ENCODE measurements at places on chromosomes 7 and 10.

GRCh38 chr10:104824380-104825006, 183.4 kb downstream of the SORCS3 start:
- DNase-seq = no peak

- DNase-seq = no peak
These were observed 155.5 kb downstream of the BUB3 start for GRCh38 chr10:123309731-123310130.

GRCh38 chr7:90005836-90006235, 148.4 kb upstream of the STEAP1 start:
- DNase-seq = no peak

- DNase-seq = no peak
These were observed 1.1 kb downstream of the DEPP1 start for GRCh38 chr10:44977287-44978212.

DNA sequence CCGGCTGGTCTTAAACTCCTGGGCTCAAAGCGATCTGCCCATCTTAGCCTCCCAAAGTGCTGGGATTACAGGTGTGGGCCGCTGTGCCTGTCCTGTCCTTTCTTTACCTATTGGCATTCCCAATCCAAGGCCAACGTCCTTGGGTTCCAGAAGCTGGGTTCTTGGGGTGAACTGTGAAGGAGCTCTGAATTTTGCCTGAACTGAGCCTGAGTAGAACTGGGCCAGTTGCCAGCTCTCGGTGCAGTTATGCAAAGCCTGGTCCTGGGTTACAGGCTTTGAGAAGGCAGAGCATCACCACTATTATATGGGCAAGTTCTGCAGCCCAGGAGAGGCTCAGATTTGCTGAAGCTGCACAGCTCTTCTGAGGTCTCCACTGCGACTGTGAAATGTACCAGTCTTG, 24.6 kb upstream of the SH2D4B start:
- DNase-seq = no peak

DNA sequence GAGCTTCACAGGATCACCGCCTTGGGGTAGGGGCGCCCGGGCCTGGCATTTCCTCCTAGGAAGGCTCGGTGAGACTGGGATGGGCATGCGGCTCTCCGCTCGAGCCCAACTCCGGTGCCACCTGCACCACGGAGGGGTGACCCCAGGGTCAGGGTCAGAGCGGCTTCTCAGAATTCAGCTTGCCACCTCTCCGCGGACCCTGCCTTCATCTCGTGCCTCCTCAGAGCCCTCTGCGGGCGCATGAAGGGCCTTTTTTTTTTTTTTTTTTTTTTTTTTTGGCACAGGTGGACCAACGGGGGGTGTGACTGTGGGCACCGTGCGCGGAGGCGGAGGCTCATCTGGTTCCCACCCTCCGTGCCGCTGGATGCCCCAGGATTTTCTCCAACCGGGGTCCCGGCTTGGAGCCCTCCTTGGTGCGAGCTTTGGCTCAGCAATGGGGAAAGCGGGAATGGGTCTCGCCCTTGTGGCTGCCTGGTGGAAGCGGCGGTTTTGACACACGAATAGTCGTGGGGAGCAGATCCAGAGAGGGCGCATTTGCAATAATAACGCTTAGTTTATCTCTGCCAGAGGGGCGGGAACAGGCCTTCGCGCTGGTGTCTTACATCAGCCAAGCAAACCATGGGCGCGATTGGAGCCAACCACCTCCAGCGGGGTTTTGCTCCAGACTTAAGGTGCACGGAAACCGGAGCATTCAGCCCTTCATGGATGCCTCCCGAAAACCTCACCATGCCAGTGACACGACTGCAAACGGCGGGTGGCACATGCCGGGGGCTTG, 5.0 kb upstream of the TNRC18 start:
- no peak for DNase-seq

DNA sequence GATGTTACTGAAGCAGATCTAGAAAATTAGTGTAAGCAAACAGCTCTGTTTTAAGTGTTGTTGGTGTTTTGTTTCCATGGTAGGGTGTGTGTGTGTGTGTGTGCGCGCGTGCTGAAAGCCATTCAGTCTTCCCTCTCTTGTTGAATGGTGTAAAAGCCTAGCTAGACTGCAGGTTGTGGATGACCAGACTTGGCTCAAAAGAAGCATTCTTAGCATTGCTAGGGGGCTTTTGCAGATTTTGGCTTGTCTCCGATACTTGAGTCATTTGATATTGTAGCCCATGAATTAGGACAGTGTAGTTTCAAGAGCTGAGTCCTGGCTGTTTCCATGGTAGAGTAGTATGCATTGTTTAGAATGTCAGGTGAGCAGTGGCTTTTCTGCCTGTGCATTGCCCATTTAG, 99.1 kb downstream of the SND1 start:
- no peak for DNase-seq

GRCh38 chr10:50540069-50540825, 83.5 kb downstream of the SGMS1 start:
- DNase-seq = no peak

DNA sequence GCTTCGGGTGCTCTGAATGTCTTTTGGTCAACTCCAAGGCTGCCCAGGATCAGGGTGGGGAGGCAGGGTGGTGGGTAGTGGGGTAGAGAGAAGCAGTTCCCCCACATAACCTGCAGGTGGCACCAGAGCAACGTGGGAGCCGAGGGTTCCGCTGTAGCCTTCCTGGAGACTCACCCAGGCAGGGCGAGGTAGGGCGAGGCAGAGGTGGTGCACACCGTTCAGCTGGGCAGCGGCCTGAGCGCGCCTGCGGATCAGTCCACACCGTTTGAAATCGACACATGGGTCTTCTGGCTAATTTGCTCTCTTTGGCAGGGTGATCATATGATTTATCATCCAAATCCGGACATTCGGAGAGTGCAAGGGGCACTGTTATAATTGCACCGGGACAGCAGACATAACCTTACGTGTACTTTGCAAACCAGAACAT, 41.4 kb upstream of the MAP3K8 start:
- DNase-seq = no peak

GRCh38 chr7:89246196-89246595, 450.7 kb upstream of the TEX47 start:
- no peak for DNase-seq

GRCh38 chr7:48691788-48692187, 232.6 kb upstream of the CDC14C start:
- DNase-seq = no peak

DNA sequence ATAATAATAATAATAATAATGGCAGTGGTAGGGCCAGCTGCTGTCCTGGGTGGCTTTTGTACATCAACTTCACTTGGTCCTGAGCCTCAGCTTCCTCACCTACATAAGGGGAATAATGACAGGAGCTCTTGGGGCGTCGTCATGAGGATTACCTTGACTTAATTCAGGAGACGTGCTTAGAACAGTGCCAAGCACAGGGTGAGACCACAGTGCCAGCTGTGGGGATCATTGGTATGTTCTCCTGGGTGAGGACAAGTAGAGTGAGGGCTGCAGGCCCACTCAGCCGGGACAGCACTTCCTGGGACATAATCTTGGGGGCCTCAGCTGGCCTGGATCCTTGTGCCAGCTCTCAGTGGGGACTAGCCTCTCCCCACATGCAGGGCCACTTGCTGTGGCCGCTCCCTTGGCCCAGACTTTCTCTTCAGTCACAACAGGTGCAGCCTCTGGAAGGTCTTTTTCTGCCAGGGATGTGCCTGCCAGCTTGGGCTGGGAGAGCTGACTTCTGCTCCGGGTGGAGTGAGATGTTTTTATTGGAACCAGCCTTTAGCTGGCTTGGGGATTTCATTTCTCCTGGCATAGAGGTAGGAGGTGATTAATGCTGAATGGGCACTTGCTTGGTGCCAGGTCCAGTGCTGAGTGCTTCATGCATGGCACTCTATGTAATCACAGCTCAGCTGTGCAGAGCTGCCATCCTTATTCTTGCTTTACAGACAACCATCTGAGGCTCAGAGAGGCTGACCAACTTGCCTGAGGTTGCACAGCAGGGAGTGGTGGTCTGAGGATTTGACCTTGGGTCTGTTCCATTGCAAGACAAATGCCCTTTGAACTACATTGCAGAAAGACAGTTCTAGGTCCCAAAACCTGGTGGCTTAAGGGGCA, 45.3 kb downstream of the TSPAN15 start:
- DNase-seq = no peak

DNA sequence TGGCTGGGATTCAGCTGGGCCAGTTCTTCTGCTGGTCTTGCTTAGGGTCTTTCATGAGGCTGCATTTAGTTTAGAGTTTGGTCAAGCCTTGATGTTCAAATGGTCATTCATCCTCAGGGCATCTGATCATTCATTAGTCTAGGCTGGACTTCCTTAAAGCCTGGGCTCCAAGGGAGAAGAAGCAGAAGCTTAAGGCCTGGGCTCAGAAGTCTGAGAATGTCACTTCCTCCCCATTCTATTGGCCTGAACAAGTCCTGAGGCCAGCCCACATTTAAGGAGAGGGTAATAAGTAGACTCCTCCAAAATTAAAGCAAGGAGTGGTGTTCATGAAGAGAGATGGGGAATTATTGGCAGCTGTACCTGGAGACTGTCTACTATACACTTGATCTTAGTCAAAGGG, 193.2 kb upstream of the HABP2 start:
- DNase-seq = no peak

DNA sequence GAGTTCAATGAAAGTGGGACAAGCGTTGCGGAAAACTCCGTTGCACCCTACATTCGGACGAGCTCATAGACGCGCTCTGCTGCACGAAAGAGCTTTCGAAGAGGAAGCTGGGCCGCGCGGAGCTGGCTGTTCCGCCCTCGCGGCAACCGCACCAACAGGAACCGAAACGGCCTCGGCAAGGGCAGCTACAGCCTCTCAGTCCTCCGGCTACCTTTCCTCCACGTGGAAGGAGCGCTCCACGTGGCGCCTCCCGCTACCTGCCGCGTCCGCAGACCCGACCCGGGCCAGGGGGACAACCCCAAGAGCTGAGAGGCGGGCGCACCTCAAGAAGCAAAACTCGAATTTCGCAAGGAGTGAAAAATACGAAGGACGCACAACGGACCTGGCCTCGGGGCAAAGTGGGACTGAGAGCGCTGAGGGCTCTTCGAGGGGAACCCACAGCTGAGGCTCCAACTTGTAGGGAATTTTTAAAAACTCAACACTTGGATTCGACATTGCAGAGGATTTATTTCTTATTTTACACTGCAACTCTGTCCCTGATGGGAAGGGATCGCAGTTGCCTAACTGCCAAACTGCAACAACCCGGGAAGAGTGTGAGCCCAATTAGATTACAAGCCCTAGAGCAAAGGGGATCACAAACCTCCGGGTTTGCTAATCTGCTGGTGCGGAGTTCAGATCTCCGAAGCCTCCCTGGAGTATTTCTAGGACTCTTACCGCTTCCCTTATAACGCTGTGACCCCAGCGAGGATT, 1.4 kb downstream of the HPSE2 start:
- DNase-seq = no peak

- no peak for DNase-seq
These were observed 1072.8 kb downstream of the GRM8 start for GRCh38 chr7:126179916-126180315.

DNA sequence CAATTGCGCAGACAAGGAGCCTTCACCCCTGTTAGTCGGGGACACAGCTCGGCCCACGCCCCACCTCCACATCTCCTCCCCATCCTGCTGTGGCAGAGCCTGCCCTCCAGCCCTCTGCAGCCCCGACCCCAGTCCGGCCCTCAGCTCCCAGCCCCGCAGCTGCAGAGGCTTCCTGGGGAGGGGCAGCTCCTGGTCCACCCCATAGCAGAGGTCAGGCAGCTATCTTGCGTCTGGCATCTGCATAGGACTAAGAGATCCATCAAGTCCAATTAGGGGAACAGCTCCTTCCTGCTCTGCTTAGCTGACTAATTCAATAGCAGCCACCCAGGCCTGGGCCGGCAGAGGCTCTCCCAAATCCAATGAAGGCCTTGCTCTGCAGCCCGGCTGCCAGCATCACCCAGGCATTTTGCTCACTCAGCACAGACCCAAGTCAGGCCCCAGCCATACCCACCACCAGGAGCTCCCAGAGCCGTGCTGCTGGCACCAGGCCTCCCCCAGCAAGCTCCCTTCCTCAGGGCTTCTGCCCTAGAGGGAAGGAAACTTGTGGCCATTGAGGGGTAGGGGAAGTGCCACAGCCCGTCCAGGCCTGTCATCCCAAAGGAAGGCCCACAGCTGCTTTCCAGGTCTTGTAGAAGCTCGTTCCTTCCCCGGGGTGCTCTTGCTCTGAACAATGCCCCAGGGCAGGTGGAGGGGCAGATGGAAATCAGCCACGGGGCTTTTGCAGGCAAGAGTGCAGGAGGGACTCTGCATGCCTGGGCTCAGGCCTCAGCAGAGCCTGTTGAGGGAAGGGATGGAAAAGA, 106.2 kb upstream of the RET start:
- DNase-seq = no peak

GRCh38 chr7:916291-916941, 38.1 kb downstream of the ADAP1 start:
- DNase-seq = no peak

- DNase-seq = no peak
These were observed 28.0 kb upstream of the ZNRF2 start for GRCh38 chr7:30256349-30256858.

DNA sequence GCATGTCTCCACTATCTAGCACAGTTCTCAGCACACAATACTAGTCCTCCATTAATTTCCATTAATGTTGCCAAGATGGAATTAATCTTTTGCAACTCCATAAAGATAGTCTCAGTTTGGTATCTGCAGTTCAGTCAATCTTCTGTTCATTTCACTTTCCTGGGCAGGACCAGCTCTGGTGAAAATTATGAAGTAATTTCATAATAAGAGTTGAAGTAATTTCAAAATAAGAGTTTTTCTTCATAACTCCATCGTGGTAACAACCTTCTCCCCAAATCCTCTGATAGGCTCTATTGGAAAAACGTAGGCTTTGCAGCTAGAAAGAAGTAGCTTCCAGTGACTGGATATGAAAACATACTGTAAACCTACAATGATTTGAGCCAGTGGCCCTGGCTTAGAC, 618.2 kb downstream of the TYW1 start:
- no peak for DNase-seq

DNA sequence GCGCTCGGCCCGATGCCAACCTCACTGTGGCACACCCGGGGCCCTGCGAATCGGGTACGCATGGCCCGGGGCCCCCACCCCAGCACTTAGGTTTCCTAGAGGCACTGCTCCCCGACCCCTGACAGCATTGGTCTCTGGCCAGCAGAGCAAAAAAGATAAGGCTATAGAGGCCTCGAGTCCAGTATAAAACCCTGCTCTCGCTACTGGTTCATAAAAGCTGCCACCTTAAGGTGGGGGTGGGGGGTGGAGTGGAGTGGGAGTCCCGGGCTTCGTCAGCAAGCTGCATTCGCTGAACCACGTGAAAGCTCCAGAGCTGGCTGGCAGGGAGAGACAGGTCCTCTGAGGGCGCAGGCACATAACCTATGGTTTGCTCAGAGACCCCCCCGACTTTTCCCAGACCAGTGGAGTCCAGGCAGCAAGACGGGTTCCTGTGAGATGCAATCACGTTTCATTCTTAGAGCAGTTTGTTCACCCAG, 1.3 kb downstream of the KAZALD1 start:
- no peak for DNase-seq

DNA sequence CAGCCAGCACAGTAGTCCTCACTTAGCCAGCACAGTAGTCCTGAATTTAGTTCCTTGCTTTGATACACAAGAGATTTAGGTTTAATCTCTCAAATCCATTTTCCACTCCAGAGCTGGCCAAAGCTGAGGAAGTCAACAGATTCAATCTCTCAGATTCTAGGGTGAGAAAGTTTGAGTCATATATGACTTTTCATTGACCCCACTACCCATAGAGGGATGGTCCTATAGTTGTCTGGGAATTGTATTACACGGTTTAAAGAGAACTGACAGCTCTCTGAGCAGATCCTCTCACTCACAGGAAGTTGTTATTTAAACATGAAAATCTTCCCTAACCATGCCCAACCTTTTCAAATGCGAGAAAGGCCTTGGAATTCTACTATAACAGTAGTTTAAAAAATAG, 641.8 kb upstream of the SEMA3D start:
- no peak for DNase-seq
